ENCODE measurements at places on chromosomes 7 and 10. TPM values are rescaled to one million over a fixed set of nuclear protein-coding genes. Genes with fewer than 3 reads are reported as not detected.

GPR146 gene
- total RNA-seq: 2.1 TPM

TMEM273 gene
- not detected for total RNA-seq

CEP55 gene
- total RNA-seq: 56.8 TPM

OGA gene
- 66.6 TPM for total RNA-seq

AMPH gene
- not detected for total RNA-seq

CAMK2B gene
- total RNA-seq: 0.20 TPM

CALD1 gene
- 68.6 TPM for total RNA-seq

IQUB gene
- 0.13 TPM for total RNA-seq

GJD4 gene
- not detected for total RNA-seq

TSPAN15 gene
- total RNA-seq: 105 TPM

TLL2 gene
- total RNA-seq: 0.10 TPM

ATXN7L1 gene
- total RNA-seq: 6.8 TPM

STEAP4 gene
- total RNA-seq: 0.01 TPM

ZMIZ1 gene
- total RNA-seq: 79.1 TPM

C10orf62 gene
- not detected for total RNA-seq

PPP1R9A gene
- total RNA-seq: 5.7 TPM

LBX1 gene
- total RNA-seq: not detected

BNIP3 gene
- total RNA-seq: 40.9 TPM

SYPL1 gene
- total RNA-seq: 83.2 TPM

FXYD4 gene
- not detected for total RNA-seq

MAT1A gene
- 0.11 TPM for total RNA-seq

XRCC2 gene
- 6.9 TPM for total RNA-seq

LRMDA gene
- 4.2 TPM for total RNA-seq

VGF gene
- total RNA-seq: 15.1 TPM

ZNF485 gene
- 2.2 TPM for total RNA-seq

FOXP2 gene
- total RNA-seq: not detected

PLEKHS1 gene
- not detected for total RNA-seq

GBX1 gene
- not detected for total RNA-seq

NRCAM gene
- 71.2 TPM for total RNA-seq

RADIL gene
- total RNA-seq: 2.0 TPM

CLEC5A gene
- total RNA-seq: not detected

ANXA8L1 gene
- total RNA-seq: 87.4 TPM

OPALIN gene
- not detected for total RNA-seq

ACSM6 gene
- not detected for total RNA-seq

ACHE gene
- total RNA-seq: 2.1 TPM

CPN1 gene
- total RNA-seq: 0.16 TPM

ERVW-1 gene
- not detected for total RNA-seq

ASIC3 gene
- 11.6 TPM for total RNA-seq

ARHGAP22 gene
- 4.1 TPM for total RNA-seq

GPR85 gene
- total RNA-seq: not detected

RPEL1 gene
- total RNA-seq: not detected

GNGT1 gene
- total RNA-seq: not detected

Measured in A549 treated with DMSO at 1 μM for 4 hours (cell line).